ENCODE measurements at places on chromosomes 16 and 17.

GRCh38 chr17:39576187-39576586 is 31.5 kb downstream of the NEUROD2 start:
- DNase-seq = no peak

- no peak for DNase-seq
These were observed 167.7 kb downstream of the COPRS start for GRCh38 chr17:31691251-31691905.

DNA sequence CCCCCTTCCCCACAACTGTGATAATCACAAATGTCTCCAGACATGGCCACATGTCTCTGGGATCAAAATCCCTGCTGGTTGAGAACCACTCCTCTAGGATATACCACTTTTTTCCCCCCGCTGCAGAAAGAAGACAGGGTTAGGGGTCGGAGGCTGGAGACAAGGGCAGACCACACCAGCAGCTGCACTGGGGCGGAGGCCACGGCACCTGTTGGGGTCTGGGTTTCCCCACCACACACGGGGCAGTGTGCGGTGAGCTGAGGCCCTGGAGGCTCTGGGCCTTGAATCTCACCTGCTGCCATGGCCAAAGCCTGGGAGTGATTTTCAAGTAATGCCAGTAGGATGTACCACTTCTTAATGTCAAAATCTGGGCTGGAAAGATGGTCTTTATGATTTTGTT is 320.5 kb downstream of the SNX29 start:
- no peak for DNase-seq

DNA sequence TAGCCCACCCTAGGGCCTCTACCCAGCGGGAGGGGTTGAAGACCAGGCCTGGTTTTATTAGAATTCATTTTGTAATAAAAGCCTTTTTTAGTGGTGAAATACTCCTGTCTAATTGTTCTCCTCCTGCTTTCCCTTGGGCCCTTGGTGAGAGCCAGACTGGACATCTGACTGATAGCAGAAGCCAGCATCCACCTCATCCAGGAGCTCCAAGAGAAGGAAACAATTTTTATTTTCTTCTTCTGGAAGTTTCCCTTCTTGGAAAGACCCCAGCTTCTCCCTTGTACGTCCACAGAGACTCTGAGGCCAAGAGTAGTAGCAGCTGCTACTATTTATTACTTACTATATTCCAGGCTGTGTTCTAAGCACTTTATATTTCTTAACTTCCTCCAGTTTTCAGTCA is 4.0 kb upstream of the PHKG2 start:
- no peak for DNase-seq

DNA sequence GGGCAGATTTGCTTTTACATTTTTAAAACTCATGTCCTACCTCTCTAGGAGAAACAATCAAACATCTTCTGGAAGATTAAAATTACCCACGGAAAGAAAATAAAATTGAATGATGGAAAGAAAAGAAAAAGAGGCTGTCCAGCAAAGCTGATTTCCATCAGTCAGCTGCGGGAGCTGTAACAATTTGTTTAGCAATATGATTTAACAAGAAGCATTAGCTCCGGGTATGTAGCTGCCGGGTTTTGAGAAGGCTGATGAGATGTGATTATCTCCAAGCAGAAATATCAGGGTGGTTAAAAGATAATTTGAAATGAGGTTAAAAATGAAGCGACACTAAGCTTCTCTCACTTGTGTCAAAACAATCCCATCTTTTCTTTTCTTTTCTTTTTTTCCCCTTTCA is 608.9 kb upstream of the SALL1 start:
- DNase-seq = no peak

DNA sequence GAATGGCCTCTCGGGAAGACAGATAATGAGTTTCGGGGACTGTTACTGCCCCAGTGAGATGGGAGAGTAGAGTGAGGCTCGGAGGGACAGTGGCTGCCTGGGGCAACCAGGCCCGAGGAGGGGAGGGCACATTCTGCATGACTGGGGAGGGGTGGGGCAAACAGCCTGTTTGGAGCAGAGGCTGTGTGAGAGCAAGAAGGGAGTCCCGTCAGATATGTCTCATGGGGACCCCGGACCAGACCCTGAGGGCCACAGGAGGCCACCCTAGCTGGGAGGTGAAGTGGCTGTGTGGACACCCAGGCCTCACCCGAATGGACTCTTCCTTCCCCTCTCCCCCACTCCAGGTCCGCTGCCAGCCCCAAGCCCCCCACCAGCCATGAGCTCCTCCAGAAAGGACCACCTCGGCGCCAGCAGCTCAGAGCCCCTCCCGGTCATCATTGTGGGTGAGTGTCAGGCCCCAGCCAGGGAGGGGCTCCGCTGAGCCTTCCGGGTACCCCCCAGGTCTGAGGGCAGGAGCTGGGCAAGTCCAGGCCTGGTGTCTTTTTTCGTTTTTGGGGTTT is 4.3 kb downstream of the OSGIN1 start:
- DNase-seq = no peak

- no peak for DNase-seq
These were observed 88.4 kb downstream of the FTO start for GRCh38 chr16:53792161-53792951.

GRCh38 chr17:76710863-76711611 is at the start of gene MXRA7:
MXRA7 (minus strand) TSS chr17:76710965; CDS start chr17:76710946, 19 bp downstream.
- peak; percentile 66 for DNase-seq

DNA sequence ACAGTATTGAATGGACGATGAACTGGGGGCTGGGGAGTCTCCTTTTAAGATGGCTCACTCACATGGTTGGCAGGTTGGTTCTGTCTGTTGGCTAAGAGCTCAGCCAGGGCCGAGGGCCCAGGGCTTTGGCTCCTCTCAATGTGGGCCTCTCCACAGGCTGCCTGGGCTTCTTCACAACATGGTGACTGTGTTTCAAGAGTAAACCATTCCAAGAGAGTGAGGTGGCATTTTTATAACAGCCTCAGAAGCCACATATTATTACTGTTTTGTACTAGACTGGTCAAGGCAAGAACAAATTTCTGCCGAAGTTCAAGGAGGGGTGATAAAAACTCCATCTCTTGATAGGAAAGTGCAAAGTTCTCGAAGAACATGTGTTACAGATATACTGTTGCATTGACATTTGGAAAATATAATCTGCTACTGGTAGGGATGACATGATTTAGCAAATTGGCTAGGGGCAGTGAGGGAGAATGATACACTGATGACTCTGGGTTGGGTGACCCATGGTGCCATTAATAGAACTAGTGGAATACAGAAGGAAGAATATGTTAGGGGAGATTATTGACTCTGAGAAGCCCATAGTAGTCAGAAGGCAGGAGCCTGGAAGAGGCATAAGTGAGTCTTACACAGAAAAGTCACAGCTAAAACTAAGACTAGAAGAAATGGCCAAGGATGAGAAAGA is 13.7 kb downstream of the KRABD2 start:
- no peak for DNase-seq

DNA sequence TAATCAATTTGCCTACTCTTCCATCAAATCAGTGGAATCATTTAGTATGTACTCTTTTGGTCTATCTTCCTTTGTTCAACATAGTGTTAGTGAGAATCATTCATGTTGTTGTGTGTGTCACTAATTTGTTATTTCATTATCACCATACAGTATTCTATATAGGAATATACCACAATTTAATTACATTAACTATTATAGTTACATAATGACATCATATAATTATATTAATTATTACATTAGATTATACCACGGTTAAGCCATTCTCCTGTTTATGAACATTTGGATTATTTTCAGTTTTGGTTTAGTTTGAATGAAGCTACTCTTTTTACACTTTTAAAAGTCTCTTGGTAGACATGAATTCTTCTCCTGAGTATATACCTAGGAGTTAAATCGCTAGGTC is 40.4 kb downstream of the MYO1D start:
- no peak for DNase-seq

DNA sequence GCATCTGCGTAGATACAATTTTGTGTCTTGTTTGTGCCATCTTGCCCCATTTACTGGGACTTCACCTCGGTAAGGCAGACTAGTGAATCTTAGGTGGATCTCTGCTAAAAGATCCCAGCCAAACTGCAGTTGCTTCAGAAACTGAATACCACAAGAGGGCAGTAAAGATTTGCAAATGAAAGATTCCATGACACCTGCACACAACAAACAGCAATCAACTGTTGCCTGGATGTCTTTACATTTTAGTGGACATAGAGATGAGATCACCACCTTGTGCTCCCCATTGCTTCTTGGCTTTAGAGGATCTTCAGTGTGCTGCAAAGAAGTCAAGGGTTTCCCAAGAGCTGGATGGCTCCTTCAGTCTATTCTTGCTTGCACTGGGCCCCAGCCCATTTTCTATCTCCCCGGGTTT is 119.2 kb upstream of the CACNG5 start:
- peak; percentile 51 for DNase-seq

DNA sequence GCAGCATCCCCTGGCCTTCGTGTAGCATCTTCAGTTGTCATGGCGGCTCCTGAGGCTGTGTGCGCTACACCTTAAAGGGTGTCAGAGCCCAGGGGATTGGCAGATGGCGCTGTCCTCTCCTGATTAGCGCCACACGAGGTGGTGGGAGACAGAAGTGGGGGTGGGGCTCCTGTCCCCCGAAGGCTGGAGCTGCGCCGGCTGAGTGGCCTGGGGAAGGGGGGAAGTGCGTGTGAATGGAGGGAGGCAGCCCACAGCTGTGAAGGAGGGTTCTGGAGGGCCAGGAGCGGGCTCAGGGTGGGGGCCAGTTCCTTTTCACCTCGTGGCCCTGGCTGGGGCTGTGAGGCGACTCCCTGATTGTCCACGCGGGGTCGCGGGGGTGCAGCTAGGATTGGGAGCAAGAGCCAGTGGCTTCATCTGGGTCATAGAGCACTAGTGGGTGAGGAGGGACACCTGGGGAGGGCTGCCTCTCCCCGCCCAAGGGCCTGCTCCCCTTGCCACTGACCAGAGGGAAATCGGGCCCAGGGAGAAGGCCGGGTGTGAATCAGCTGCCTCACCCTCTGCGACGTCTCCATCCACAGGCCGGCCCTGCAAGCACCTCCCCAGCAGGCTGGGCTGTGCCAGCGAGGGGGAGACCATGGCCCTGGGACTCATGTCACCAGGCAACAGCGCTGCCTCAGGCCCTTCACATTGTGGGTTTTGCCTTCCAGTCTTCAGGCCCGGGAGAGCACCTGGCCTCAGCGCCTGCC is 14.1 kb downstream of the BAHCC1 start:
- DNase-seq = no peak

GRCh38 chr16:17691899-17692176 is 221.1 kb upstream of the XYLT1 start:
- no peak for DNase-seq

DNA sequence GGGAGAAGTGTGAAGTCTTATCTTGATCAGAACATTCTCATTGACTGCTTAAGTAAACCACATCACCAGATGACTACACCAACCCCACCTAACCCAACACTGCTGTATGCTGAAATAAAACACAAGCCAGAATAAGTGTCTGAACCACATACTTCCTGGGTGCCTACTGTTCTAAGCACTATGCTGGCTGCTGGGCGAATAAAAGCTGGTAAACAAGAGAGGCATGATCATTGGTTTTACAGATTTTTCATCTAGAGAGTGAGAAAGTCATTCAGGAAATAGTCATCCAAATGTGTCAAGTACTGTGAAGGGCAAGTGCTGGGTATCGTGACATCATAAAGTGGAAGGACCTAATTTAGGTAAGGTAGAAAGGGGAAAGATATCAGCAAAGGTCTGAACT is 199.0 kb upstream of the SOX9 start:
- peak; percentile 31 for DNase-seq

All from CD4-positive, alpha-beta T cell treated with Interleukin-10 for 1 hour (primary cell).